ENCODE measurements at places on chromosomes 11 and 22.

- DNase-seq = no peak
Observed at GRCh38 chr11:26862801-26863200, 131.1 kb upstream of the FIBIN start.

DNA sequence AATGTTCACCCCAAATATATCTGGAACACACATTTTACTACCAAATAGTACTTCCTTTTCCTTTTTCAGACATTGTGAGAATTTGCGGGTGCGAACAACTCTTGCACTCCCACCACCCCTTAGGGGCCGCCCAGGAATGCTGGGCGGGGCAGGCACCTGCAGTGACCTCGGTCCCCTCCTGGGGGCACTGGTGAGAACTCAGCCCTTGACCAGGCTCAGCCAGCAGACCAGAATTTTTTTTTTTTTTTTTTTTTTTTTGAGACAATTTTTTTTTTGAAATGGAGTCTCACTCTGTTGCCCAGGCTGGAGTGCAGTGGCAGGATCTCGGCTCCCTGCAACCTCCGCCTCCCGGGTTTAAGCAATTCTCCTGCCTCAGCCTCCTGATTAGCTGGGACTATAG, 75.8 kb downstream of the ARHGAP8 start:
- no peak for DNase-seq

DNA sequence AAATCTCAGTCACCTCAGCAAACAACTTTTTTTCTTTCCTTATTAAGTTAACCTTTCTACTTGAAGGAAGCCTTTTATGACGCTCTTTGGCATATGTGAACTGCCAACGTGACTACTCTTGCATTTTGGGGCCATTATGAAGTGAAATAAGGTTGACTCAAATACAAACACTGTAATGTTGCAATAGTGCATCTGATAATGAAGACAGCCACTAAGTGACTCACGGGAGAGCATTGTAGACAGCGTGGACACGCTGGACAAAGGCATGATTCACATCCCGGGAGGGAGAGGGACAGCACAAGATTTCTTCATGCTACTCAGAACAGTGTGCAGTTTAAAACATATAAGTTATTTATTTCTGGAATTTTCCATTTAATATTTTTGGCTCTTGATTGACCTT, 560.8 kb downstream of the ETS1 start:
- DNase-seq = no peak

- no peak for DNase-seq
Observed at GRCh38 chr22:32849501-32849900, 48.0 kb downstream of the TIMP3 start.

- DNase-seq = no peak
Observed at GRCh38 chr11:57348636-57349313, 10.6 kb downstream of the P2RX3 start.

GRCh38 chr11:55707029-55707428, 45.0 kb downstream of the OR4C6 start:
- DNase-seq = no peak

DNA sequence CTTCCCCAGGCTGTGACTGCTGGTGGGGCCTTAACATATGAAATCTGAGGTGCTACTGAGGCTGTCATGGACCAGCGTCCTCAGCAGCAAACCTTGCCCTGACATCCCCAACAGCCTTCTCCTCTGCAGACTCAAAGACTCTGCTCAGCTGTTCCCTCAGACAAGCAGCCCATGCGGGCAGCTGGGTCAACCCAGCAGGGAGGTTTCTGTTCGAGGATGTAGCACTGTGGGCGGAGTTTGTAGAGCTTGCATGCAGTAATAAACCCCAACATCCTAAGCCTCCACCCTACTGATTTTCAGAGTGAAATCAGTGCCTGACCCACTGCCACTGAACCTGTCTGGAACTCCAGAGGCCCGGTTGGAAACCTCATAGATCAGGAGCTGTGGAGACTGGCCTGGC, 88.8 kb upstream of the XKR3 start:
- no peak for DNase-seq

- DNase-seq = no peak
Observed at GRCh38 chr11:35681163-35681767, 18.7 kb downstream of the TRIM44 start.

- no peak for DNase-seq
Observed at GRCh38 chr22:19811811-19812771, 42.6 kb downstream of the GNB1L start.

GRCh38 chr11:65309006-65309405, 5.7 kb upstream of the CDC42EP2 start:
- no peak for DNase-seq

- no peak for DNase-seq
Observed at GRCh38 chr11:123178186-123178585, 16.9 kb downstream of the CLMP start.

GRCh38 chr22:47298017-47298785, 535.8 kb downstream of the TBC1D22A start:
- DNase-seq = peak; percentile 16

GRCh38 chr22:31748490-31748889, 1.4 kb downstream of the PRR14L start:
- DNase-seq = no peak

DNA sequence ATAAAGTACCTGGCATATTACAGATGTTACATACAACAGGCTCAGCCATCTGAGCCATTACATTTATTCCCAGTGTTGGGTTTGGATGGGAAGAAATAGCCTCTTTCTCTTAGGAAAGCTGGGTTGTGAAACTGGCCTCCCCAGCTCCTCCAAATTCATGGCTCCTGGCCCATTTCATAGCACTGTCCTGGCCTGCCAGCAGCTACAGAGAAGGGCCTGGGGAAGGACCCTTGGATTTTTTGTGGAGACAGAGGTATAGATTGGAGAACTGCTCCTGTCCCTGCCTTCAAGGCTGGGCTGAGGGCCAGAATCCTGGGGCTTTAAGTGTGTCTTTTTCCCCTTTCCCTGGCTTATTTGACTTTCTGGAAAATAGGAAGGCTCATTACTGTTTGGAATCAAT, 18.0 kb downstream of the PKNOX2 start:
- peak; percentile 50 for DNase-seq

DNA sequence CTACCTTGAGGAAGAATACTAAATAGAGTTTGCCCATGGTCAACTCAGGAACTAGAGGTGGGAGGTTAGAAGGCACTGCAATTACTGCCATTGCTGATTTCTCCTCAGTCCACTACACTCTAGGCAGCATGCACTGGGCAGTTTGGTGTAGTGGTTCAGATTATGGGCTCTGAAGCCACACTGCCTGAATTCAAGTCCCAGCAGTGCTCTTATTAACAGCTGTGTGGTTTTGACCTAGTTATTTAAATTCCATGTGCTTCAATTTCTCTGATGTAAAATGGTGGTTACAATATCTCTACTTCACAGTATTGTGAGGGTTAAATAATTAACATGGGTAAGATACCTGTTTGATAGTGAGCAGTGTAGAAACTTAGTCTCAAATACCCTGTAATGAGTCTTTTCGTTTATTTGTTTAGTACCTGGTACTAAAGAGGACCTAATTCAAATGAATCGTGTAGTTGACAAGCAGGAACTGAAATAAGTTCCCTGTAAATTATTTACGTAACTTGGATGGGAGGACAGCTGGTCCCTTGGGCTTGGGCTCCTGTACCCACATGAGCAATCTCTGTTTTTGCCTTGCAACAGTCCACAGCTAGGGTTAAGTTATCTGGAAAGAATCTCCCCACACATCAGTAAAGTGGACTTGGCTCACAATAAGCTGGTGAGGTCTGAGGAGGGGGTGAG, 17.8 kb downstream of the PRR5L start:
- DNase-seq = no peak

DNA sequence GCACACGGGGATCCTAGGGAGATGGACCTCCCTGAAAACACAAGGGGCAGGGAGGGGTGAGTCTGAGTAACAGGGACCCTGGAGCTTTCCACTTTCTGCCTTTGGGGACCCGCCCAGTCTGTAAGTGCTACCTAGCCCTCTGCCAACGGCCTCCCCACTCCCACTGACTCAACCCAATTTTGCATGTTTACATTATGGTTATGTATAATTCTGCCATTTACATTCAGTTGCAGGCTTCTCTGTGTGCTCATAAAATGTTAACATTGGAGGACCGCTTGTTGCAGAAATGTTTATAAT, 105.8 kb downstream of the DSCAML1 start:
- DNase-seq = peak; percentile 11

- no peak for DNase-seq
Observed at GRCh38 chr22:30610299-30610698, 3.3 kb downstream of the TCN2 start.

DNA sequence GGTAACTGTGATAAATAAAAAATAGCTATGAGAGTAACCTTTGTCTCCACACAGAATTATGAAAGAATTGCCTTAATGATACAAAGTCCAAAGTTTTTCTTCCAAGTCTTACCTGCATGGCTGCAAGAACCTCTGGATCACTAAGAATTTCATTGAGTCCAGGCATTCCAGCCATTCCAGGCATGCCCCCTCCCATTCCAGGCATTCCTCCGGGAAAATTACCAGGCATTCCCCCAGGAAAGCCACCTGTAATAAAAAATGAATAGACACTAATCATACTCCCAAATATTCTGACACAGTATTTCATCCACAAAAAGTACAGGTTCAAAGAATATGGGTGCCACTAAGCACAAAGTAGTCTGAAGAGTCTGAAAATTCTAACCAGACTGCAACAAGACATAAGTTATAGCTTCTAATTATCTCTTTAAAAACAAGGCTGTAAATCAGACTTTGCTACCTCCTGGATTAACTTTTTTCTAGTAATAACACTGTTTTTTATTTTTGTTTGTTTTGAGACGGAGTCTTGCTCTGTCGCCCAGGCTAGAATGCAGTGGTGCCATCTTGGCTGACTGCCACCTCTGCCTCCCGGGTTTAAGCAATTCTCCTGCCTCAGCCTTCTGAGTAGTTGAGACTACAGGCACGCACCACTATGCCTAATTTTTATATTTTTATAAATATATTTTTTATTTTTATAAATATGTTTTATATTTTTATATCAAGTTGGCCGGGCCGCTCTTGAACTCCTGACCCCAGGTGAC, 8.0 kb upstream of the SLC25A17 start:
- DNase-seq = no peak

DNA sequence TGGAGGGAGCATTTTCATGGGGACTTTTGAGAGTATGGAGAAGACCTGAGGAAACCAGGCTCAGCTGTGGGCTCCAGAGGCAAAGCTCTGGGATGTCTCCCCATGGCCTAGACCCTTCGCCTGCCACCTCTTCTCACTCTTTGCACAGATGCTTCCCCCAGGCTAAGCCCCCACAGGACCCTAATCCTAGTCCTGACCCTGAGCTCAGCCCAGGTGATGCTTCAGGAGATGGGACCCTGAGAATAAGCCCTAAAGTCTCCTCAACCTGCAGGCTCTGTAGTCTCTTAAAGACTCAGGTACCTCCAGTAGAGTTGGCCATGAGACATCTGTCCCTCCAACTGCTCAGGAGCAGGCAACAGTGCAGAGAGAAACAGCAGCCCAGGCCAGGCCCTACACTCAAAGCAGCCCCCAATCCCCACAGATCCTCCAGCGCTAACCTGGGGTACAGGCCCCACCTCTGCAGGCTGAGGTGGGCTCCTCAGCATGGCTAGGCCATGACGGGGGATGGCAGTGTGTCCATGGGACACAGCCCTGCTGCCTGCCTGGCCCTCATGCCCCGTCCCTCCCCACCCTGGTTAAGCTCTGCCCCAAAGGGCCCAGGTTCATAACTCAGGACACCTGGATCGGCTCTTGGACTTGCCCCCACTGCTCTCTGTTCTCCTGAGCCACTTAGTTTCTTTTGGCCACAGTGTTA, 39.4 kb downstream of the GGTLC2 start:
- DNase-seq = no peak

DNA sequence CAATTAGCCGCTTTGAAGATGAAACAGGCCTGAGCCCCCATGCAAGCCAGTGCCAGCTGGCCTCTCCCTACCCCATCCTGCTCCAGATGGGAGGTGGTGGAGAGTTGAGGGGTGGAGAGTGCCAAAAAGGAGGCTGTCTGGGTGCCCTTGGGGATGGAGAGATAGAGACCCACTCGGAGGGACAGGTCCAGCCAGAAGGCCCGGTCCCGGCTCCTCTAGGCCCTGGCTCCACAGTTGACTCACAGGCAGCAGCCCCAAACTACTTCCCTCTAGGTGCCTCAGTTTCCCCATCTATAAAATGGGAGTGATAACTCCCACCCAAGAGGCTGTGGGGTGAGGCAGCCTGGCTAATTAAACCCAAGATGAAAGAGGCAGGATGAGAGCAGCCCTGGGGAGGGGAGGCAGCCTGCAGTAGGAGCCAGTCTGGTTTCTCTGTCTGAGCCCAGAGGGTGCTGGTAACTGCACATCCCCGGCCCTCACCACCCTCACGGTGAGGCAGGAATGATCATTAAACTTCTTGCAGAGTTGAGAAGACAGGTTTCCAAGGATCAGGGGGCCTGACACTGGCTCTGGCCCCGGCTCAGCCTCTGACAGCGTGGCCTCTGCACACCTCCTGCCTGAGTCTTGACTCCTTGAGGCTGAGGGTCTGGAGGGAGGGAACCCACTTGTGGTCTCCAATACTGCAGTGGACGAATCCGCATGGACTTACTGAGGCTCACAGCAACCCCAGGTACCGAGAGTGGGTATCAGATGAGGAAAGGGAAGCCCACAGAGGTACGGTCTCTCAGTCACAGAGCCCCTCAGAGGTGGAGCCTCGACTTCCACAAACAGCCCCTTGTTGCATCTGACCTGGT, 1.4 kb upstream of the AP5B1 start:
- no peak for DNase-seq

DNA sequence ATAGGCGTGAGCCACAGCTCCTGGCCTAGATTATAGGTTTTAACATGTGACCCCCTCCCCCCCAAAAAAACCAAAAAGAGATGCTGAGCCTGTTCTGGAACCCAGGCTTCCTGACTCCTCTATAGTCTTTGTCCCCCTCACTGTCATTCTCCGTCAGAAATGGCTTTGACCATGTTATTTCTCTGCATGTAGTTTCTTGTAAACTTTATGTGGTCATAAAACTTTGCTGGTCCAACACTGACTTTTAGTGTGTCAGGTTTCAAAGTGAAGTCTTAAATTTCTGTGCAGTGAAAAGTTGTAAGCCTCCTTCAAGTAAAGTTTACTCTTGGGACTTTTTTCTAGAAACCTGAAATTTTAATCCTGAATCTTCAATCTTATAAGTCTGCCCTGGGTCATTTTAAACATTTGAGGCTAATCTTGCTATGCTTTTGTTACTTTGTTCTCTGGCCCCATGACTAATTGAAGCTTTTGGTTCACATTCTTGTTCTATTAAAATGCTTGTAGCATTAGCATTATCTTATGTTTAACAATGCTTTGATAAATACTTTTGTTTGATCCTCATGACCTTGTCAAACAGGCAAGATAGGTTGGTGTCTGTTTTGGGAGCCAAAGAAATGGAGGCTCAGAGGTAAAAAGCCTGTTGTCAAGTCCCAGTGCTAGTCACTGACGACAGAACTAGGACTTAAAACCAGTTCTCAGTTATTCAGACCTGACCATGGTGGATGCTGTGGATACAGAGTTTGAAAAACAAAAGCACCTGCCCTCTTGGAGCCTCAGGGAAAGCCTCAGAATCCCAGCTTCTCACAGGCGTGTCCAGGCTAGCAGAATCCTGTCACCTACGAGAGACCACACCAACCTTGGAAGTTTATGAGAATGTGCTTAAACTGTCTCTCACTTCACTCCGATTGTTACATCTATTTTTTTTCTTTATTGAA, 87.7 kb upstream of the HORMAD2 start:
- DNase-seq = no peak

All from muscle of leg (tissue), 16 donors.